ENCODE measurements at places on chromosomes 16 and 17.

- DNase-seq: no peak
These were observed 15.5 kb downstream of the AXIN2 start for GRCh38 chr17:65545705-65546523.

- no peak for DNase-seq
These were observed 674.0 kb upstream of the SOX9 start for GRCh38 chr17:71446645-71447437.

- no peak for DNase-seq
These were observed 34.7 kb upstream of the CLEC18A start for GRCh38 chr16:69916462-69916861.

DNA sequence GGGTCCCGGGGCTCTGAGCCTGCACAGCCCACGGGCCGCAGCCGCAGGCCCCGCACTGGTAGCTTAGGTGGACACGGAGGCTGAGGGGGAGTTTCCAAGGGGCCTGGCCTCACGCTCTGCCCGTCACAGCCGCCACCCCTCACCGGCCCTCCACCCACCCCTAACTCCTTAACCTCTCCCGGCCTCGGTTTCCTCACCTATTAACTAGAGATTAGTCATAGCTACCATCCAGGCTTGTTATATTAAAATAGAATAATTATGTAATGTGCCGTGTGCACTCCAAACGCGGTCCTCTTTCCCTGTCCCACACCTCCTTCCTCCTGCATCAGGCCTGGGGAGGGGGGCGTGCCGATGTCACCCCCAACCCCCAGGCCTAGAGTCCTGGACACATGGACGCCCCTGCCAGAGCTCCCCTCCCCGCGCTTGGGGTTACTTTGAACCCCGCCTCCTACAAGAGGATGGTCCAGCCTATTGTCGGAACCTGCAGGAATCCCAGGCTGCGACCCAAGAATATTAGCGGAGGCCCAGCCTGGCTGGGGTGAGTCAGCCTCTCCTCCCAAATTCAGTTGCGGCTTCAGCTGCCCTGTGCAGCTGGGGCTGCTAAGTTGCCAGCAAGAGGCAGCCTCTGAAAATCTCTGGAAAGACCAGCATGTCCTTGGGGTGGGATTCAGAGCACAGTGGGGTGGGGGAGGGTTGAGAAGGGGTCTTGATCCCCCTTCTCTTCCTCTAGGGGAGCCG, 17.3 kb downstream of the SOCS3 start:
- no peak for DNase-seq

DNA sequence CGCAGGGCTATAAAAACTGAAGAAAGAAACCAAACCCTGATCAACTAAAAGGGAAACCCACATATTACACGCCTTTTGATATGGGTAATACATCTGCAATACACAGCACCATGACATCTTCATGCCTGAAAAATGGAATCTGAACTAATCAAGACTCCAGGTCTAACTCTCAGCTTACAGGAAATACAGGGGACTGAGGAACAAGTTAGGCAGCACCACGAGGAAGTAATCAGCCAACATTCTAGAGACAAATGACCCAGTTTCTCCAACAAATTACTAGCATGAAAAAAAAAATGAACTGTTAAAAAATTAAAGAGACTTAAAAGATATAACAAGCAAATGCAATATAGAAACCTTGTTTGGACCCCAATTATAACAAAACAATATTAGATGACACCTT, 9.1 kb downstream of the SLC39A11 start:
- no peak for DNase-seq

DNA sequence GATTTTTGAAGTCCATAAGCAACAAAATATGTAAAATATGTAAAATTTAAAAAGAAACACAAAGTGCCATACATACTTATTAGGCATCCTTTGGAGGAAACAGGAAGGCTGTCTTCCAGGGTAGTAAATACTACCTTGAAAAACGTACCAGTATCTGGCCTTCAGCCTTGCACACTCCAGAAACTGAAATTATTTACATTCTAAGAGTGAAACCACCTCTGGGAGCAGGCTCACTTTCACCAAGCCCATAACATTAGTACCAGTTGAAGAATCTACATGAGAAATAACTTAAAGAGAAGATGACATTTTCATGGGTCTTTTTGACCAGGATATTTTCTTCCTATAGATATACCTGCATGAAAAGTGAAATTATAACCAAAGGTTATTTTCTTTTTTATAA, 6.4 kb downstream of the KRTAP9-1 start:
- no peak for DNase-seq

DNA sequence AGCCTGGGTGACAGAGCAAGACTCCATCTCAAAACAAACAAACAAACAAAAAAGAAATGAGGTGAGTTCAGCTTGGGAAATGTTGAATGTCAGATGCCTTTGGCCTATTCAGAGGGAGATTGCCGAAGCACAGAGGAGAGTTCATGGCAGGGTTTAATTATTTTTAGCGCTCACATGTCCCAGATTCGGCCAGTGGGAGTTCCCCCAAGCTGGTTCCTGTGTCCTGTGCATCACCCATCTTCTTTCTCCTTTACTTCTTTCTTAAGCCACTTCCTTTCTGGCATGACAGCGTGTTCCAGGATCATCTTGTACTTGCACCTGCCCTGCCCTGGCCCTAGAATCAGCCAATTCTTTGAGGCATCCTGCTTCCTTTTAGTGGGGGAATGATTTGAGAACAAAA, 9.2 kb downstream of the MPV17L start:
- no peak for DNase-seq

- DNase-seq: no peak
These were observed 32.2 kb downstream of the FAM222B start for GRCh38 chr17:28810437-28810836.
